HepG2 (cell line): ENCODE measurements at places on chromosomes 2 and 18. TPM values are rescaled to one million over a fixed set of nuclear protein-coding genes. Genes with fewer than 3 reads are reported as not detected.
A peak's percentile ranks its signal among the peaks of the same experiment; 100 is the strongest.

Gene TSGA10
- 13.1 and 15.0 TPM in 2 replicates for total RNA-seq

Gene SLC4A3
- 0.10 and 0.18 TPM in 2 replicates for total RNA-seq

Gene PIKFYVE
- 21.7 and 24.4 TPM in 2 replicates for total RNA-seq

Gene WNT6
- 0.20 TPM in 1 of 2 replicates, not detected in the other for total RNA-seq

Gene IRS1
- total RNA-seq, result 7.9 and 8.7 TPM in 2 replicates

Gene ALPG
- total RNA-seq, result not detected in 2 replicates

Gene MC2R
- not detected in 2 replicates for total RNA-seq

Gene MOCOS
- 15.4 and 20.0 TPM in 2 replicates for total RNA-seq

Gene TACR1
- not detected in 2 replicates for total RNA-seq

Gene SFTPB
- not detected in 2 replicates for total RNA-seq

Gene HOXD12
- not detected in 2 replicates for total RNA-seq

Gene FEV
- not detected in 2 replicates for total RNA-seq

Gene PLGLB1
- total RNA-seq, result 0.20 TPM in 1 of 2 replicates, not detected in the other

- DNase-seq, result no peak
These were observed 10.6 kb downstream of the SEC11C start for GRCh38 chr18:59150236-59150635.

DNA sequence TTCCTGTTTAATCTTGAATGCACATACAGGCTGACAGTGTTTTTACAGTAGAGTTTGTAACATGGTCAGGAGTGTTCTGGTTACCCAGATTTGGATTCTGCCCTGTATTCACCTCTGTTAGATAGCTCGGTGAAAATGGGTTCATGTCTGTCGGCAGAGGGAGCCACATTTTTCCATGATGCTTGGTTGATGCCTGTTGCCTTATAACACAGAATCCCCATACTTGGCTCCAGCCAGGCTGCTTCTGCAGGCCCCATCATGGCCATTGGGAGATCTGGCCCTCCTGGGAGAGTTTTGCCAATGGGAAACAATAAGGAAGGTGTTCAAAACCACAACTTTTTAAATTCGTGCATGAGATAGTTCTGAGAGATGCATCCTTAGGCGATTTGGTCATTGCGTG lies 78.1 kb downstream of the WDSUB1 start:
- no peak for DNase-seq

- DNase-seq, result no peak
These were observed 65.8 kb downstream of the KCTD1 start for GRCh38 chr18:26482569-26482968.

- DNase-seq, result no peak
These were observed 5.3 kb upstream of the FLACC1 start for GRCh38 chr2:201362396-201362795.

DNA sequence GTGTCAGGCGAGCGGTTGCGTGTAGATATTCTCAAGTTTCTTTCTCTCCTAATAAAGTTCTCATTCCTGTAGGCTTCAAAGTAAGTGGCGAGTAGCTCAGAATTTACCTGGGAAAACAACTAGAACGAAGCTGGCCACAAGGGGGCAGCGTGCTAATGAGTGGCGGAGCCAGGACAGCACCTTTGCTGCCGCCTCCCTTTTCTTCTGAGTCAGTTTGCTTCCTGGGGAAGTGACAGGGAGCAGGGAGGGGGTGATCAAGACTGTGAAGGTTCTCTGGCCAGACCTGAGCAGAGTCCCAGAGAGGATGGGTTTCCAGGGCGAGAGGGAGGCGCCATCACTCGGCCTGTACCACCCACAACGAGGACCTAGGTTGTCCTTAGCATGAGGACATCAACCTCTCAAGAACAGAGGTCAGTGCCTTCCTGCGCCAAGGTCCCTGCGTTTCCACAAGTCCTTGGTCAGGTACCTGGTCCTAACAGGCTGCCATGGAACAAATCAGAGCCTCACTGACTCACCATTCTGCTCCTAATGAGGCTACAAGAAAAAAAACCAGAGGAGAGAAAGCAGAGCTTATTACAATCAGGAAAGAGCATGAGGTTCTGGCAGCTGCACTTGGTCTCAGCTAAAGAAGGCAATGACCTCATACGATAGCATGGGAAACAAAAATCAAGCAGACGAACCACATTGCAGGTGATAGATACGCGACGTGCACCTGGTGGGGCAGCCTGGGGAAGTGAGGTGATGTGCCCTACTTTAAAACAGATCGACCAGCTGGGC lies 98.7 kb downstream of the PLB1 start:
- peak; percentile 72 for DNase-seq

- DNase-seq, result no peak
These were observed 451.3 kb upstream of the FAM98A start for GRCh38 chr2:34050413-34050812.

DNA sequence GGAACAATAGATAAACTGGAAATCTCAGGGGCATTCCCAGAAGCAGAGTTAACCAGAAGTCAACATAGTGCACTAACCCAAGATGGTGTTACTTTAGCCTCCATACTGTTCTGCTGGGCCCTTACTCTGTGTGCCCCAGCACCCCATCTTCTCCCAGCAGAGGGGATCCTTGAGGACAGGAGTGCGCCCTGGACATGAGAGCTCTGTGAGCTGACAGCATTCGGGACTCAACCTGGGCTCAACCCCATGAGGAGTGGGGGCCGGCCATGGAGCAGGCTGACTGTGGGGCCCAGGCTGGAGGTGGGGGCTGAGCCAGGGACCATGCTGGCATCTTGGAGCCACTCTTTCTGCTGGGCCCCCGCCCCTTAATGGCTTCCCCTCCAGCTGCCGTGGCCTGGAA lies 156.3 kb upstream of the HS6ST1 start:
- no peak for DNase-seq

GRCh38 chr2:23614701-23615100 lies 229.7 kb downstream of the KLHL29 start:
- no peak for DNase-seq

DNA sequence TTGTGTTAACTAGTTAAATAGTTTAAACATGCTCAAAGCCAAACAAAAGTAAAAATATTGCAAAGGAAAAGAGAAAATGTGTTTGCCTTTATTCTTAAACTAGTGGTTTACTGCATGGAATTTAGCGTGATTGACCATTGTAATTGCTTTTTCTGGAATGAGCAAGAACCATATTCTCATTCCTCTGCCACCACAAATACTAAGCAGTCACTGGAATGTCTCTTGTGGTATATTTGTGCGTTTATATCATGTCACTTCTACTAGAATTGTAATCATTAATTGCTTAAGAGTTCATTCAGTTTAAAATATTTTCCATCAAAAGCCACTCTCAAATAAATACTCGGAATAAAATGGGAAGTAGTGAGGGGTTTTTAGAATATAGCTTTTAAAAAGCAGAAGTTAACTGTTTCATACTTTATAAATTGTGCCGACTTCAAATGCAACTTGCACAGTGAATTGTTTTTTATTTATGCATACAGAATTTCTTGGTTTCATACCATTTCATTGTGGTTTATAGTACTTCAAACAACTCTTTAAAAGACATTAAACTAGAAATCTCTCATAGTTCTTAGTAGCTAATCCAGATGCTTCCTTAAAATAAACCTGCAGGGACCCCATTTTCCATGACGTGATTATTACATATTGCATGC lies 288.1 kb downstream of the EPHA4 start:
- DNase-seq, result no peak

- DNase-seq, result no peak
These were observed 230.0 kb upstream of the MGAT5 start for GRCh38 chr2:134023854-134024253.

GRCh38 chr2:190352668-190353536 lies 9.5 kb downstream of the INPP1 start:
- peak; percentile 99 for DNase-seq

- no peak for DNase-seq
These were observed 32.8 kb upstream of the NYAP2 start for GRCh38 chr2:225366731-225367130.

DNA sequence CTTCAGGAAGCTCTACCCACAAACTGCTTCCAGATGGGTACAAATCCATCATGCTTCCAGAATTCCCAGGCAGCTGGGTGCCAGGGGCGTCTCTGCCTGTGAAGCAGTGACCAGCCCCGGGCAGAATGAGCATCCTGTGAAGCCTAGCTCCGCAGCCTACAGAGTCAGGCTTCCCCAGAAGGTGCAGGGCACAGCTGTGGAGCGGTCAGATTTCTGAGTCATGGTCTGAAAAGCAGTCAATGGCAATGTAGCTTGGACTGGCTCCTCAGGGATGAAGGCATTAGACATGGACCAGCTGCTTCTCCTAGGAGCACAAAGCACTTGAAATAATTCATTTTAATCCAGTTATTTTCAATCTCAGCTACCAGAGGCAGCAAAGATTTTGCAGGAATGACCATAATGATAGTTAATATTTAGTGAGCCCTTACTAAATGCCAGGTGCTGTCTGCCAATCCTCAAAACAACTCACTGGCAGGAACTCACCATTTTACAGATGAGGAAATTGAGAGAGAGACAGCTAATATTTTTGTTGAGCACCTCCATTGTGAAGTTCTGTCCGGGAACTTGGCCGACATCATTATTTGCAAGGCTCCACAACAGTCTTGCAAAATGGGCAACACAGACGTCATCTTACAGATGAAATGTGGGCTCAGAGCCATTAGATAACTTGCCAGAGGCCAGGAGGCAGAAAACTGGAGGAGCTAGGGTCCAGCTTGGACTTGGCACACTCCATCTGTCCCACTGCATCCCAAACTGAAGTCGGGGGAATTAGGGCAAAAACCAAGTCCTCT lies 31.7 kb downstream of the ACMSD start:
- no peak for DNase-seq

GRCh38 chr2:100720445-100720844 lies 99.5 kb upstream of the NPAS2 start:
- no peak for DNase-seq

DNA sequence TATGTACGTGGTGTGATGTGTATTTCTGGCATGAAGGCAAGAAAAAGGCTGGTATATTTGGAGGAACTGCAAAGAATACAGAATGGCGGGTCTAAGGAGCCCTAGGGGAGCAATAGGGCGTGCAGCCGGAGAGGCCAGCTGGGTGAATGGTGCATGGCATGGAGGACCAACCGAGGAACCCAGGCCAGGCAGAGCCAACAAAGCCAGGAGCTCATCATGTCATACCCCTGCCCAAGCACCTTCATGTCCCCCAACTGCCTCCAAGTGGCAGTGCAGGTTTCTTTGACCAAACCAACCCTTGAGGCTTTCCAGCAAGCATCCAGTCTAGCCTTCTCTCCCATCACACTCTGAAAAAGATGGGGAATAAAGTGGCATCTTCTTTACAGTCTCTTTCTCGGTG lies 8.9 kb upstream of the KCNK3 start:
- DNase-seq, result no peak

DNA sequence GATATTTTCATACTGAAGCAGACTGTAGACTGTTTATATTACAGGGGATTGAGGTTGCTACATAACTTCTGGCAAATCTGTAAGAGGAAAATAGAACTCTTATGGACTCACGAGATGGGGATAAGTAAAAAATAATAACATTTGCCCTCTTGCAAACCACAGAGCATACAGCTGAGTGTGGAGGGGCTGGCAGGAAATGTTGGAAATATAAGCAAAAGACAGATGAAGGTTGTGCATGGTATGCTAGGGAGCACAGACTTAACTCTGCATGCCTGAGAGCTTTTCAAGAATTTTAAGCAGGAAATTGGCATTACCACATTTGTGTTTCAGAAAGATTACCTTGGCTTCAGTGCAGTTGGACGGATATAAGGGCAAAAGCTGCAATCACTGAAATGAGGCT lies 411.1 kb downstream of the RAD51AP2 start:
- DNase-seq, result no peak

DNA sequence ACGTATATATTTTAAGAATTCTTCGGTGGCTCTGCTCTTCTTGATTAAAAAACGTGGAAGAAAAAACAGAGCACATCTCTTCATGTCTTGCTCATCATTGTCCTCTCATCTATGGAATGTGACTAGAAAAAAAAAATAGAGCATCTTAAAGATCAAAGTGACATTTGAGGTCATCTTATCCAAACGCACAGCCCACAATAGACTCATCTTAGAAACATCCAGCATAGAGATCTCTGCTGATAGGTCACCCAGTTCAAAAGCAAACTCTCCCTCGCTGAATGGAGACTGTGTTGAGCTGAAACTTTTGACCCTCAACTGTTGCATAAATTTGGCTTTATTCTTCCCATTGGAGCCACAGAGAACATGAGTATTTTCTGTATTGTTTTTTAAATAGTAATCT lies 65.2 kb downstream of the CMPK2 start:
- peak; percentile 21 for DNase-seq

DNA sequence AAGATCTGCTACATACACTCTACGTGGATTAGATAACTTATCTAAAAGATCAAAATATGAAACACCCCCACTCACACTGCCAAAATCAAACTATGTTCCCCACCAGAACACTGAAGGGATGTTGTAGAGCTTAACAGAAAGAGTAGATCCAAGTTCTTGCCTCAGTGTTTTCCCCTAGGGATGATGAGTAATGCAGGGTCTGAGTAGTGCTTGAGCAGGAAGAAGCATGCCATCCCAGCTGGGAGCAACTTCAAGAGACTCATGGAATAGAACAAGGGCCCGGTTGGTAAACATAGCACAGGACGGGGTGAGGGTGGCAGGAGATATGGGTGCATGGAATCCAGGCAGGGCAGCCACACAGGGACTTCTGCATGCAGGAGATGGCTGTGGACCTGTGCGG lies 74.3 kb downstream of the SNTG2 start:
- no peak for DNase-seq

DNA sequence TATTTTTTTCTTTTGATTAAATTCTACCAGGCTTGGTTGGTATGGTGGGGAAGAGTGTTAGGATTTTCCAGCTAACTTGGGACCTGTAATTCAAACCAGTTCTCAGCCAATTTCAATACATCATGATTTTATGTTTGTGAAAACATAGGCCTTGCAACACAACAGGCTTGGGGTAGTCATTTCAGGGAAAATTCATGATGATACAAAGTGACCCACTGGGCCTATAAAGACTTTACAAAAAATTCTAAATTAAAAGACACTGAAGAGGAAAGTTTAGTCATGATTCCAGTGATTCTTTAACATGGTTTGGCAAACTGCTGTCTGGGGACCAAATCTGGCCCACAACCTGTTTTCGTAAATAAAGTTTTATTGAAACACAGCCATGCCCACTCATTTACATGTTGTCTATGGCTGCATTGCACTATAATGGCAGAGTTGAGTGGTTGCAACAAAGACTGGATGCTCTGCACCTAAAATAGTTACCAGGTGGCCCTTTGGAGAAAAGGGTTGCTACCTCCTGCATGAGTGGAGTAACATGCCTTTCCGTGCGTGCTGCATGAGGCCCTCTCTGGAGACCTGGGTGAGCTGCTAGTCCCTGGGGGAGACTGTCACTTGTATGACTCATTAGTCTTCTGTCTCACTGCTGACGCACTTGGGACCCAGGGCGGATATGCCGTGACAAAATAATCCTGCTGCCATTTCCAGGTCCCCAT lies 73.6 kb downstream of the NPAS2 start:
- DNase-seq, result peak; percentile 55

GRCh38 chr2:40208463-40208862 lies 243.4 kb downstream of the SLC8A1 start:
- no peak for DNase-seq

GRCh38 chr2:37622450-37623100 lies 48.9 kb downstream of the CDC42EP3 start:
- no peak for DNase-seq

- DNase-seq, result no peak
These were observed 58.1 kb upstream of the MYT1L start for GRCh38 chr2:2389215-2389614.
